Thyroid gland (tissue), 4 donors: ENCODE measurements at places on chromosomes 3 and 15.

- no peaks in the 10 kb centered on the region for H3K4me1 ChIP-seq
- H3K27me3 ChIP-seq, result no peaks in the 10 kb centered on the region
- H3K27ac ChIP-seq, result no peak overlapping the region
These were observed 31.8 kb downstream of the MYO5A start for GRCh38 chr15:52496776-52497470.

DNA sequence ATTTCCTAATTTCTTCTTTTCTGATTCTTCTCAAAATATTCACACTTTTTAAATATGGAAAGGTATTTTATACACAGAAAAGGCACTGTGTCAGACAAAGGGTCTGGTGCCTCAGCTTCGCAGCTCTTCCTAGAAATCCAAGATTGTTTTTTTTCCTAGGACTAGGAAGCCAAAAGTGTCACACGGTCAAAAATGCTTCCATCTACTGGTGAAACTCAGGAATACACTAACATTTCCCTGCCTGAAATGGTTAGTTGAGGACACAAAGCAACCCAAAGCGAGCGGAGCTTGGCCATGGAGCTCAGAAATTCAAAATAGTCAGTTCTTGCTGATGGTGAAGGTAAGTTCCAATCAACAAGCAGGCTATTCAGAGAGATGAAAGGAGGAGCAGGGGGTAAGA lies 426.5 kb upstream of the RASGRP1 start:
- no peak for DNase-seq
- no peaks in the 10 kb centered on the region for H3K36me3 ChIP-seq
- H3K4me3 ChIP-seq, result no peak overlapping the region
- no peaks in the 10 kb centered on the region for H3K27me3 ChIP-seq

GRCh38 chr3:53816425-53816824 lies 29.8 kb downstream of the CHDH start:
- H3K36me3 ChIP-seq, result no peaks in the 10 kb centered on the region
- peak; percentile 73 for DNase-seq
- H3K4me1 ChIP-seq, result peaks cover 8% of the 10 kb centered on the region
- no peaks in the 10 kb centered on the region for H3K27me3 ChIP-seq

DNA sequence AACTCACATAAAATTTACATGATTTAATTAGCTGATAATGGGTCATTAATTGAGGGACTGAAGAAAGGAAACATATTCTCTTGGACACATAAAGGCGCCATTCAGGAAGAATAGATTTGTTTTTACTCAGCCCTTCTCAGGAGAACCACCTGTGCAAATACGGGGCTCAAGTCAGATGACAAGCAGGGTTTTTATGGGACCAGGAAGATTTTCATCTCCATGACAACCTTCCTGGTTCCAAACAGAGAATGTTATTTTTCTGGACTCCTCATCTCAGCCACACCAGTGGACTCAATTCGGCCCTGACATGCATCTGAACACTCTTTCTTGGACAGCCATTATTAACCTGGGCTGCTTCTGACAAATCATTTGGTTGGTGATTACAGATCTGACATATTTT lies 120.5 kb downstream of the PDZRN3 start:
- H3K36me3 ChIP-seq, result no peaks in the 10 kb centered on the region
- no peak overlapping the region for H3K27ac ChIP-seq
- DNase-seq, result no peak

- H3K27ac ChIP-seq, result no peak overlapping the region
- no peaks in the 10 kb centered on the region for H3K36me3 ChIP-seq
- no peak overlapping the region for H3K4me3 ChIP-seq
- no peaks in the 10 kb centered on the region for H3K4me1 ChIP-seq
- no peaks in the 10 kb centered on the region for H3K27me3 ChIP-seq
These were observed 45.5 kb downstream of the TEX9 start for GRCh38 chr15:56410721-56411120.

- DNase-seq, result no peak
- no peaks in the 10 kb centered on the region for H3K4me1 ChIP-seq
- no peaks in the 10 kb centered on the region for H3K36me3 ChIP-seq
- H3K4me3 ChIP-seq, result peak overlapping the region; percentile 86
These were observed 31.3 kb upstream of the ST3GAL6 start for GRCh38 chr3:98731720-98732285.

DNA sequence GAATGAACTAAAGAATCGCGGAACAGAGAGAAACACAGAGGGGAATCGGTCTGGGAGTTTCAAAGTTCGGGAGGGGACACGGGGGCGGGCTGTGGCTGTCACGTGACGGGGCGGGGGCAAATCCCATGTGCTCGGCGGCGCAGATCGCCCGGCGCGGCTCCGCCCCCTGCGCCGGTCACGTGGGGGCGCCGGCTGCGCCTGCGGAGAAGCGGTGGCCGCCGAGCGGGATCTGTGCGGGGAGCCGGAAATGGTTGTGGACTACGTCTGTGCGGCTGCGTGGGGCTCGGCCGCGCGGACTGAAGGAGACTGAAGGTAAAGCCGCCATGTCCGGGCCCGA lies at the start of gene EIF4G1:
Gene EIF4G1 (plus strand): TSS at position 244 of the 337 bp plus-strand sequence. CDS start 1,191 bp downstream, outside the sequence.
- H3K4me1 ChIP-seq, result peaks cover 36% of the 10 kb centered on the region
- H3K4me3 ChIP-seq, result peak within 1 kb of the TSS; percentile 86
- peak; percentile 95 for DNase-seq
- H3K27ac ChIP-seq, result peak within 1 kb of the TSS; percentile 96

DNA sequence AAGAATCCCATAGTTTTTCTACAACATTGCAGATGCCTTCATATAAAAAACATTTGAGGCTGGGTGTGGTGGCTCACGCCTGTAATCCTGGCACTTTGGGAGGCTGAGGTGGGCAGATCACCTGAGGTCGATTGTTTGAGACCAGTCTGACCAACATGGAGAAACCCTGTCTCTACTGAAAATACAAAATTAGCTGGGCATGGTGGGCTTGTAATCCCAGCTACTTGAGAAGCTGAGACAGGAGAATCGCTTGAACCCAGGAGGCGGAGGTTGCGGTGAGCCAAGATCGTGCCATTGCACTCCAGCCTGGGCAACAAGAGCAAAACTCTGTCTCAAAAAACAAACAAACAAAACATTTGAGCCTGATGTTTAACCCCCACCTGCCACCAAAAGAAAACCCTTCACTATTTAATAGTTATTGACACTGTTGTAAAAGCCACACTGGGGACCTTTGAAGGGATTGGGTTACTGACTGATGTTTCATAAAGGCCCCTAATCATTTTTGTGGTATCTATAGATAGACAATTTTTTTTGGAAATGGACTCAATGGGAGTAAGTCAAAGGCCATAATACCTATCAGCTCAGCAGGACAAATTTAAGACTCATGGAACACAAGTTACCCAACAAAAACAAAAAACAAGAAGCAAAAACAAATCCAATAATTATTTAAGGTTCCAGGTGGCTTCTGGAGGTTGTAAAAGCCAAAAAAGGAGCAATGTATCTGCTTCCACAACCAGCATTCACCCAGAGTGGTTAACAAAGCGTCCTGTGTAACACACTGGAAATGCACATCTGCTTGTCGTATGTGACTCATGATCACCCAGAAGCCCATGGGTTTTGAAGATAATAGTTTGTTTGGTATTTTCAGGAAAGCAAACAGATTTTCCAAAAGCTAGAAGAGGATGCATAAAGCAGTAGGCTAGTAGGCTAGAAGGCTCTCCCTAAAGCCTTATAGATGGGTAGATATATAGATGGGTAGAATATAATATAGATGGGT lies 41.2 kb downstream of the CDCP1 start:
- DNase-seq, result no peak
- no peak overlapping the region for H3K27ac ChIP-seq
- H3K4me3 ChIP-seq, result no peak overlapping the region
- H3K27me3 ChIP-seq, result no peaks in the 10 kb centered on the region

GRCh38 chr15:83904107-83905040 lies 250.5 kb downstream of the ADAMTSL3 start:
- H3K27me3 ChIP-seq, result no peaks in the 10 kb centered on the region
- H3K36me3 ChIP-seq, result no peaks in the 10 kb centered on the region
- no peak overlapping the region for H3K27ac ChIP-seq
- no peak for DNase-seq
- no peak overlapping the region for H3K4me3 ChIP-seq

DNA sequence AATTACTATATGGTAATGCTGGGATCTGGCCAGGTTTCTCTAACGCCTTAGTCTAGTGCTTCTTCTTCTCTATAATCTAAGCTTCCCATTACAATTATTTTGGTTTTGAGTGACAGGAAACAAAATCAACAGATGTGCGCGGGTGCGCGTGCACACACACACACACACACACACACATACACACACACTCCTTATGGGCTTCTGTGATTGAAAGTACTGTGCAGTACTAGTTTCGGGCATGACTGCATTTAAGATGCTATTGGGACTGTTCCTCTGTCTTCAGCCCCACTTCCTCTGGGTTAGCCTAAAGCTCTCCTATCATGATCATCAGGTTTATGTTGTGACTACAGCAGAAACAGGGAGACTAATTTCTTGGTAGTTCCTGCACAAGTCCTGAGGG lies 32.2 kb downstream of the EPHB1 start:
- no peak overlapping the region for H3K27ac ChIP-seq
- H3K36me3 ChIP-seq, result no peaks in the 10 kb centered on the region
- no peak overlapping the region for H3K4me3 ChIP-seq

- no peak for DNase-seq
- H3K36me3 ChIP-seq, result no peaks in the 10 kb centered on the region
- no peak overlapping the region for H3K4me3 ChIP-seq
- H3K27me3 ChIP-seq, result no peaks in the 10 kb centered on the region
These were observed 1530.3 kb downstream of the SI start for GRCh38 chr3:163548015-163548414.

DNA sequence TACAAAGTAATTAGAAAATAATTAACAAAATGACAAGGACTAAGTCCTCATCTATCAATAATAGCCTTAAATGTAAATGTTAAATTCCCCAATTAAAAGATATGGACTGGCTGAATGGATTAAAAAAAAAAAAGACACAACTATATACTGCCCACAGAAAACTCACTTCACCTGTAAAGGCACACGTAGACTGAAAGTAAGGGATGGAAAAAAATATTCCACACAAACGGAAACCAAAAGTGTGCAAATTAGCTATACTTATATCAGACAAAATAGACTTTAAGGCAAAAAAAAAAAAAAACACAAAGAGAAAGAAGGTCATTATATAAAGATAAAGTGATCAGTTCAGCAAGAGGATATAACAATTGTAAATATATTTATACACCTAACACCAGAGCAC lies 111.4 kb upstream of the ZBED2 start:
- no peak overlapping the region for H3K4me3 ChIP-seq
- no peaks in the 10 kb centered on the region for H3K36me3 ChIP-seq
- H3K27me3 ChIP-seq, result no peaks in the 10 kb centered on the region
- H3K4me1 ChIP-seq, result no peaks in the 10 kb centered on the region
- no peak for DNase-seq

- peak; percentile 31 for DNase-seq
- H3K4me3 ChIP-seq, result no peak overlapping the region
- H3K27ac ChIP-seq, result no peak overlapping the region
- no peaks in the 10 kb centered on the region for H3K27me3 ChIP-seq
- H3K36me3 ChIP-seq, result no peaks in the 10 kb centered on the region
These were observed 49.0 kb upstream of the MRPL3 start for GRCh38 chr3:131551761-131552160.

DNA sequence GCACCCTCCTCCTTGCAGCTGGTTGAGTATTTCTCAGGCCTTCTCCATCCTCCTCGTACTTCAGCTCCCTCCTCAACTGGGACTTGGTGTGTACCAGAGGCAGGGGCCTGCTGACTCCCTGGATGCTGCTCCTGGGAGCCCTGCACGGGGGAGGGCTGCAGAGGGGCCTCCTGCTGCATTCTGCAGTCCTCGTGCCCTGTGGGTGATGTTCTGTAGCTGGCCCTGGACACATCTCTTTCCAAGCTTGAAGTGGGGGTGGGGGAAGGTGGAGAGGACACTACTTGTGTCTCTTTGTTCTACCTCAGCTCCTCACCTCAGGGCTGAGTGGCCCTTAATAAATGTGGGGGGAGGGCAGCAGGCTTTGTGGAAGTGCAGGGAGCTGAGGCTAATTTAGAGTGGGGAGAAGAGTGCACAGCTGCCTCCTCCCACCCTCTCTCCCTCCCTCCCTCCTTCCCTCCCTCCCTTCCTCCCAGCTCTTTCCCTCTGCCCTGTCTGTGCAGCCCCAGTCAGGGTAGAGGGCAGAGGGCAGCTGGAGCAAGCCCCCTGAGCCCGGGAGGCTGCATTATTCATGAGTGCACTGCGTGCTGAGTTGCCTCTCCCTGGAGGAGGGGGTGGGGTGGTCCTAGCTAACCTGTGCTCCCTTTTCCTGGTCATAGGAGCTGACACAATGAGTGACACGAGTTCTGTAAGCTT lies 3.7 kb upstream of the GRM2 start:
- DNase-seq, result no peak
- no peak overlapping the region for H3K4me3 ChIP-seq
- no peak overlapping the region for H3K27ac ChIP-seq
- peaks cover 9% of the 10 kb centered on the region for H3K4me1 ChIP-seq
- H3K27me3 ChIP-seq, result no peaks in the 10 kb centered on the region
- H3K36me3 ChIP-seq, result peaks cover 27% of the 10 kb centered on the region

DNA sequence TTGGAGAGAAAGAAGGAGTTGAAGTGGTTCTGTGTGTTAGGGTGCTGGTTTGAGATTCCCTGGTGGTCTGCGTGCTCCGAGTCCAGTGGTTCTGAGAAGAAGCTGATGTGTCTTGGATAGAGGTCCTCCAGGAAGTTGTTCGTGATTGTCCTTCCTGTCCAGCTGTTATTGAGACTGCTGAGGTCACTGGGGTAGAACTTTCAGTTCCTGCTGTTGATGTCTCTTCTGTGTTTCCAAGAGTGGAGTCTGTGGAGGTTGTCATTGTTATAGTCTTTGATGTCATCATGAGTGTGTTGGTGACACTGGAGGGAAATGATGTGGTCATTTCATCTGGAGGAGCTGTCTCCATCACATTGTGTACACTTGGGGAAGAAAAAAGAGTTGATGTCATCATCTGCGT lies 20.8 kb downstream of the MUC4 start:
- H3K4me3 ChIP-seq, result no peak overlapping the region
- no peak overlapping the region for H3K27ac ChIP-seq
- no peaks in the 10 kb centered on the region for H3K36me3 ChIP-seq

DNA sequence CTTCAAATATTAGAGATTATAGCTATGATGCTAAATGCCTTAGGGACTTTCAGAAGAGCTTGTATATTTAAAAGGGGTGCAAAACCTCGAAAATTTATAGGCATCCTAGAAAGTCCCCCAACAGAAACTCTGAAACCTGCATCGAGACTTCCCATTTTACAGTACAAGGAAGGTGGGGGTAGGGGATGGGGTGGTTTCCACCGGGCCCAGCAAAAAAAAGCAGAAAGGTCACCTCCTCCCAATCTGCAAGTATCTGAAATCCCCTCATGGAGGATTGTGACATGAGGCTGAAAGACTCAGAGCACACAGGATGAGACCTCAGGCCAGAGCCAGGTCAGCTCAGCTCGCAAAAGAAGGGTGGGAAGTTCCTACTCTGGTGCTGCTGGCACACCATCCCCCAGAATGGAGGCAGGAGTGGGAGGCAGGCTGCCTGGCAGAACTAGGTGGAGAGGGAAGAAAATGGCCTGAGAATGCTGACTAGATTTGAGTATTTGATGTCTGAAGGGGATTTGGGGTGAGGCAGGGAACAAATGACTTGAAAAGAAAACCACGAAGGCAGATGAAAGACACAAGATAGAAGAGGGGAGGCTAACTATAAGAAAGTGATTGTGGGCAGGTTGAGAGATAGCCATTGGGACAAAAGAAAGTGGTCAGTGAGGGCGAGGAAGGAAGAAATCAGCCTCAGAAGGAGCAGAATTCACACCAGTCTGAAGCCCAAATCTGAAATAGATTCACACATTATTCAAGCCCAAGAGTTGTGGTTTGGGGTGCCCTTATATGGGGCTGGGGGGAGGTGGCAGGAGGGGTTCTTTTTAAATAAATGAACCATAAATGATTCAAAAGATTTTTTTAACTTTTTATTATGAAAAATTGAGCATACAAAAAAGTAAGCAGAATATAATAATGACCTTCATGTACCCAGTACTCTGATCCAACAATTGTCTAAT lies 22.5 kb upstream of the TSC22D2 start:
- H3K27ac ChIP-seq, result no peak overlapping the region
- no peak overlapping the region for H3K4me3 ChIP-seq
- no peaks in the 10 kb centered on the region for H3K36me3 ChIP-seq
- H3K4me1 ChIP-seq, result no peaks in the 10 kb centered on the region
